Effector memory CD8-positive, alpha-beta T cell (primary cell): ENCODE measurements at places on chromosomes 4 and X.

DNA sequence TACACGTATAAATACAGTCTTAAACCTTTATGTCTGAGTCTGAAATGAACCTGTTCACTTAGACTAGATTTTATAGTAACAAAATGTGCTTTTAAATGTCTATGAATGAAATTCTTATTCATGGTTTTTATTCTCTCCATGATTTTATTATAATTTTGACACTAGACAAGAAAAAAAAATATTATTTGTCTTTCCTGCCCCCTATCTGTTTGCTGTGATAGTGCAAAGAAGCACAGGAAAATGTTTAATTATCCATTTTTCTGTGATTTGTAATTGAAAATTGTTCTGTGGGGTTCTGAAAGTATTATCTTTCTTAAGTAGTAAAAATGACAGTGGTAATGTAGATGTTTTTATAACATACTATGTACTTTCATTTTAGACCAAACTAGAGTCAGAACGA is 52.0 kb downstream of the INTS6L start:
- no peaks in the 10 kb centered on the region for H3K4me1 ChIP-seq
- no peak for DNase-seq
- peaks cover 19% of the 10 kb centered on the region for H3K36me3 ChIP-seq
- H3K4me3 ChIP-seq = no peak overlapping the region

DNA sequence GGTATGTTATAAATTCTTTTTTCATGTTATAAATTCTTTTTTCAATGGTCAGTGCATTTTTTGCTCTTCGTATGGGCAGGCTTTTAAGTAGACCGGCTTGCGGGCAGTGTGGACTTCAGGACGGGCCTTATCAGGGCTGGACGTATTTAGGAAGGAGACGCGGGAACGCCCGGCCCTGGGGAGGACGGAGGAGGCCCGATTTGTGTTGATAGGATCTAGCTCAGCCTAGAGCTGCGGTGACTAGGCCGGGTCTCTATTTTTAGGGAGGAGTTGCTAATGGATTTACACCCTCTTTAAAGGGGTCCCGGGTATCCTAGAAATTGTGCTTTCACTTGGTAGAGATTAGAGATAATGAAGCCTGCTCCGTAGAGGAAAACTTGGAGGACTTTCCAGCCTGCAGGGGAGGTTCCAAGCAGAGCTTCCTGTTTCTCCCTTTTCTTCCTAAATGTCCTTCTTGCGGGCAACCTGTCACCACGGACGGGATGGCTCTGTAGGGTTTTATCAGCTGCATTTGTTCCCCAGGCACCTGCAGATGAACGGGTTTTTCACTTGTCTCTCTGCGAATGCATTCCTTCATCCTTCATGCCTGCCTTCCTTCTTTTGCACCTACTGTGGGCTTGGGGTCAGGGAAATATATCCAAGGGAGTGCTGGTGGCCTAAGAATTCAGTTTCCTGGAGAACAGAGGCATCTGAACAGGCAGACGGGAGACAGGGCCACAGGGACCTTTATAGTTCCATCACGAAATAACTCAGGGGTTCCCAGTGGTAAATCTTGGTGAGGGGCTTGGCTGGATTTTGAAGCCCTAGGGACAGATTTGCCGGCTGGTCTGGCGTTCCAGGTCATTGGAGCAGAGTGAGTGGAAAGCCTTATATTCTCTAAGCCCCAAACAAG is 1.4 kb downstream of the CD99 start:
- H3K36me3 ChIP-seq = peaks cover 41% of the 10 kb centered on the region
- peaks cover 58% of the 10 kb centered on the region for H3K4me1 ChIP-seq
- H3K27me3 ChIP-seq = no peaks in the 10 kb centered on the region
- peak overlapping the region; percentile 99 for H3K4me3 ChIP-seq

- no peak overlapping the region for H3K27ac ChIP-seq
- H3K36me3 ChIP-seq = no peaks in the 10 kb centered on the region
- H3K27me3 ChIP-seq = no peaks in the 10 kb centered on the region
- DNase-seq = no peak
- no peak overlapping the region for H3K4me3 ChIP-seq
These were observed 549.7 kb downstream of the TRIML1 start for GRCh38 chr4:188688956-188689355.

DNA sequence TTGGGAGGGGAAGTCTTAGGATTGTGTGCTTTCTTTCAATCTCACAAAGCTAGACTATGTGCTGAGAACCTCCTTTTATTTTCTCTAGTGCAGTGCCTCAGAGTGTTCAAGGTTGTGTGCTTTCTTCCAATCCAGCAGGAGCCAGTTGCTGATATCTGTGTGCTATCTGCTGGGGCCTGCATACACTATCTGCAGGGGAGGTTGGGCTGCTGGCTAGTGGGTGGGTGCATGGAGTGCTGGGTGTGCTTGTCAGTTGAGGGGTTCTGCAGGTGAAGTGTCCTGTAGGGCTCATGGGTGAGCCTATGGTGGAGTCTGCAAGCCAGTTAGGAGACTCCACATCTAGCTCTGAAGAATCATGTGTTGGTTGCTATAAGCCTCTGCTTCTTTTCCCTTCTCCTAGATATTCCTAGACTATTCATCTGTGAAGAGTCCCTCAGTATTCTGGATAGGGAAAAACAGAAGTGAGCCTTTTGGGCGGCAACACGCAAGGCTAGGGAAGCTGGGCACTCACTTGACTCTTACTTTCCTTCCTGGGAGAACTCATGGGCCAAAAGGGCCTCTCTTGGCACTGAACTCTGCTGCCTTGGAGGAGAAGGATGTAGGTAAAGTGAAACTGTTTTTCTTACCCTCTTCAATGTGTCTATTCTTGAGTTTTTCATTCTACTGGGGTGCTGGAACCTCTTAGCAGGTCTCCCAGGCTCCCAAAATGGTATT is 8.0 kb upstream of the CISD2 start:
- H3K27ac ChIP-seq = no peak overlapping the region
- no peaks in the 10 kb centered on the region for H3K36me3 ChIP-seq
- H3K4me1 ChIP-seq = peaks cover 4% of the 10 kb centered on the region
- H3K4me3 ChIP-seq = no peak overlapping the region

DNA sequence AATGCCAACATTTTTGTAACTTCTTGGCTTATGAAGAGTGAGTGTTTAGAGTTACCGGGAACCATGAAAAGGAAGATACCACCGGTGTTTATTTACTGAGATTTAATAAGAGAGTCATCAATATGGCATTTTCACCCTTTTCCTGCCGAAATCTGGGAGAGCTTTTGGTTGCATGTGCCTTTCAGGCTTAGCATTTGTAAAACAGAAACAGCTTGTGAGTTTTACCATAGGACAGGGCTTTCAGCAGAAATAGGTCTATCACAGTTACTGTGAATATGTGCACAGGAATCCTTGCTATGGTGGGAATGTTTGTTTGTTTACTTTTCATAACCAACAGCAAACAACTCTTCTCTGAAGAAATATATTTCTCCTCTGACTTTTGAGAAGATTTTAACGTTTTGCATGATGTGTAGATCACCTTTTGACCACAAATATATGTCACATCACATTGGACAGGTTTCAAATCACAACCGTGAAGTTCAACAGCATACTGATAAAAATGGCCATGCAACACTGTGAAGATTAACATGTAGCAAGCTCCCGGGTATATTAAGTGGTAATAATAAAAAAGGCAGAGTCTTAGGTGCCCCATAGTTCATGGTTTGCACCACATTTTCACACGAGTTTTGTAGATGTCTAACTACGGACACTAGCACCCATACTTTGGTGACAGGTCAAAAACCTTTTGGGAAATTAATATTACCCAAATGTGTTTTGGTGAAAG is 21.3 kb downstream of the ARHGAP24 start:
- no peaks in the 10 kb centered on the region for H3K4me1 ChIP-seq
- H3K36me3 ChIP-seq = no peaks in the 10 kb centered on the region
- H3K27ac ChIP-seq = no peak overlapping the region
- no peak for DNase-seq

- H3K27me3 ChIP-seq = no peaks in the 10 kb centered on the region
- H3K36me3 ChIP-seq = no peaks in the 10 kb centered on the region
- H3K27ac ChIP-seq = no peak overlapping the region
- no peaks in the 10 kb centered on the region for H3K4me1 ChIP-seq
- DNase-seq = no peak
These were observed 170.4 kb upstream of the LDB2 start for GRCh38 chr4:17068891-17069290.

DNA sequence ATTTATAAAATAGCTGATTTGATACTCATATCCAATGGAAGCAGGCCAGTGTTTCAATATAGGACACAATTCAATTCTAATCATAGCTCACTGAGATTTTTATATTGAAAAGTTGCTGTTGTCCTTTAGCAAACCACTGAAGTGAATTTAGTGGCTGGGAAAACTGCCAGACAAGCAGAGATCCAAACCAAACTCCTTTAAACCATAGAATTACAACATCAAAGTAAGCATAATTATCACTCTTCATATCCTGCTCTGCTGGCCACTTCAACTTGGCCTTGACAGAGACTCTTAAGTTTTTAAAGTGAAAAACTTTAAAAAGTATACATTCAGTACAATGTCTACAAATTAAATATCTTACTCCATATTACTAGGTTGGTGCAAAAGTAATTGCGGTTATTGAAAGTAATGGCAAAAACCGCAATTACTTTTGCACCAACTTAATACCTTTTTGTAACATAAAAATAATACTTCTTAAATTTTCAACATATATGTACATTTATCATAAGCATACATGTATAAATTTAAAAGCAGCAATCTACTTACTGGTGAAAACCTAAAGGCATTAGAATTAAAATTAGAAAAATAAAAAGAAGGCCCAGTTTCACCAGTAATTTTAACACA is 433.0 kb downstream of the PCDH10 start:
- H3K4me3 ChIP-seq = no peak overlapping the region
- DNase-seq = no peak
- H3K36me3 ChIP-seq = no peaks in the 10 kb centered on the region
- H3K27me3 ChIP-seq = no peaks in the 10 kb centered on the region
- no peak overlapping the region for H3K27ac ChIP-seq
- H3K4me1 ChIP-seq = no peaks in the 10 kb centered on the region

GRCh38 chrX:51743179-51743957 is at the start of gene GSPT2:
GSPT2 (plus strand) TSS chrX:51743442; CDS start chrX:51743627, 185 bp downstream.
- peak; percentile 17 for DNase-seq
- H3K4me3 ChIP-seq = peak within 1 kb of the TSS; percentile 83
- no peaks in the 10 kb centered on the region for H3K36me3 ChIP-seq
- H3K4me1 ChIP-seq = peaks cover 6% of the 10 kb centered on the region
- H3K27me3 ChIP-seq = no peaks in the 10 kb centered on the region
